Activated CD4-positive, alpha-beta T cell treated with anti-CD3 and anti-CD28 coated beads, Interleukin-2, Interleukin-6, amounts not matched to agents 100 ng/mL and 50 ng/mL, durations not matched to agents 16 hours and 8 hours (primary cell): ENCODE measurements at places on chromosomes 16 and 17.

DNA sequence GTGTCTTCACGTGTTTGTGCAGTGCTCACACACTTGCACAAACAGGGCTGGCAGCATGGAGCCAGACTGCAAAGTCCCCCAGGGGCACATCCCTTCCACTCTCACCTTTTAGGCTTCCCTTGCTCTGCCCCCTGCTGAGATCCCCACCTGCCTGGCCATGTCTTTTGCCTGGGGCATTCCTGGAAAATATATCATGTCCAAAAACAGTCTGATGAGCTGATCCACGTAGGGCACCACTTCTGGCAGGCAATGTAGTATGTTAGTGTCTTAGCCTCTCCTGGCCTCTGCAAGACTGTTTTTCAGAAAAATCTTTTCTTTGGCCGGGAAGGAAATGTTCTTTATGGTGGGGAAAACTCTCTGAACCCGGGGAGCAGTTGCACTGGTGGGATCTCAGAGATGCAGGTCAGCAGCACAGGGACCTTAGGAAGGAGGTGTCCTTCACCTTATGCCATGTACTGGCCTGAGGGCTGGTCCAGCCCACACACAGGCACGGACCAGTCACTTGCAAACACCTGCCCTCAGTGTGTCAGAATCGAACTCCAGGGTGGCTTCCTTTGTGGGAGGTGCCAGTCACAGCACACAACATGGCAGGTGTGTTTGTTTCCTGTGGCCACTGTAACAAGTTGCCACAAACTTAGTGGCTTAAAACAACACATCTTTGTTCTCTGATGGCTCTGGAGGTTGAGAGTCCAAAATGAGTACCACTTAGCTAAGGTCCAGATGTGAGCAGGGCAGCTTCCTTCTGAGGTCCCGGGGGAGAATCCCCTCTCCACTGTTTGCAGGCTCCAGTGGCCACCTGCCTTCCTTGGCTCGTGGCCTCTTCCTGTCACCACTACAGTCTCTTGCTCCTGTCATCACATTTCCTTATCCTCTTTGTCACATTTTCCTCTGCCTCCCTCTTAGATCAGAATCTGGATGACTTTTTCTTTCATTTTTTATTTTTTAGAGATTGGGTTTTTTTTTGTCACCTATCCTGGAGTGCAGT, 46.6 kb downstream of the MPRIP start:
- DNase-seq: peak; percentile 32

GRCh38 chr16:86868786-86869185, 290.4 kb downstream of the FOXL1 start:
- no peak for DNase-seq

- DNase-seq: no peak
Measured at GRCh38 chr16:55835581-55835980, 2.7 kb upstream of the CES1 start.

GRCh38 chr17:7336240-7337175, at the start of gene ACAP1:
Gene ACAP1, plus strand, starts transcription at chr17:7336529. Its CDS starts 206 bp downstream, at chr17:7336735.
- DNase-seq: peak; percentile 93

GRCh38 chr17:26766743-26767142, 527.2 kb upstream of the WSB1 start:
- no peak for DNase-seq

GRCh38 chr17:33328129-33328528, 35.0 kb upstream of the ASIC2 start:
- DNase-seq: no peak

DNA sequence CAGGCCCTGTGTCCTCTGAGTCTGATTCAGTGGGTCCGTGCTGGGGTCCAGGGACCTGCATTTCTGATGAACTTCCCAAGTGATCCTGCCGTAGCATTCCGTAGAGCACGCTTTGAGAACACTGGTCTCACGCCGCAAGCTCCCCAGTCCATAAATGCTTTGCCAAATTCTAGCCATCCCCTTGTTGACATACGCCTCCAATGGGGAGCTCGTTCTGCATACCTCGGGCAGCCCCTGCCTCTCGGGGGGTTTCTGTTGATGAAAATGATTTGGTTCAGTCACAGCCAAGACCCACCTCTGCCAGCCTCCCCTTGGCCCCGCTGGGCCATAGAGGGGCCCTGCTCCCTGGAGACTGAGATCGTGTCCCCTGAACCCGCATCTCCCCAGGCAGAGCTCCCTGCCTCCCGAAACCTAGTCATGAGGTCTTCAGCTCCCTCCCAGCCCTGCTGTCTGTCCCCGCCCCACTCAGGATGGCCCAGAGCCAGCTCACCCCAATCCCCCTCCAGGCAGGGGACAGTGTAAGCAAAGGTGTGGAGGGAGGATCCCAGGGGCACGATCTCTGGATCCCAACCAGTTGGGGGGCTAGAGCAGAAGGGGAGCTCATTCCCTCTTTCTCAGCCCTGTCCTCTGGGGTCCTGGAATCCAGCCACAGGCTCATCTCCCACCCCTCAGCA, 16.2 kb upstream of the SPNS2 start:
- DNase-seq: no peak

DNA sequence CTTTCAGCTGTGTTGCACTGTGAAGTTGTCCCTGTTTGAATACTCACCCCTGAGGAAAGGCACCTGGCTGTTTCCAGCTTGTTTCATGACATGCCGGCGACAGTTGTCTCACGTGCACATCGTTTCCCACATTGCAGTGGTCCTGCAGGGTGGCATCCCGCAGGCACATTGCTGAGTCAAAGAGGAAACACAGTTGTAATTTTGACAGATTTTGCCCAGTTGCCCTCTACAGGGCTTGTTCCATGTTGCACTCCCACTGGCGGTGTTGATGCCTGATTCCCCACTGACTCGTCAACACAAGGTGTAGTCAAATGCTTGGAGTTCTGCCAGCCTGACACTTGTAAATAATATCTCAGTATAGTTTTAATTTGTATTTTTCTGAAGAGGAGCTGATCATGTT, 23.8 kb downstream of the EPN2 start:
- DNase-seq: peak; percentile 31

- no peak for DNase-seq
Measured at GRCh38 chr17:50078430-50078829, 16.7 kb upstream of the PDK2 start.

GRCh38 chr17:67239597-67239996, 5.4 kb downstream of the HELZ start:
- DNase-seq: no peak

- no peak for DNase-seq
Measured at GRCh38 chr17:74260525-74260850, 13.5 kb upstream of the DNAI2 start.

- no peak for DNase-seq
Measured at GRCh38 chr16:12010388-12011251, 34.1 kb downstream of the SNX29 start.

DNA sequence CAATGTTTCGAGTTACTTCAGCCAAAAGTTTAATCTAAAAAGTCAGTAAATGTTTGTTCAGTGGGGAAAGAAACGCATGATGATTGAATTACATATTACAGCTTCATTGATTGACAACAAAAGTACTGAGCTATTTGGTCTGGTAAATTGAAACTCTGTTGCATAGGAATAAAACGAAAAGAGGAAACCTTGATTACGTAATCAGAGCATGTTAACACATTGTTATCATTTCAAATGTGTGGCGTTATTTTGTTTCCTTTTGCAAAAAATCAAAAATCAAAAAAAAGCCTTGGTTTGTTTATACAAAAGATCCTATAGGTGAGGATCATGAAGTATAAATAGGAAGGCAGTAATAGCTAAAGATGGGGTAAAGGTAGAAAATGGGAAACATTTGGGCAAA, 19.5 kb upstream of the CA10 start:
- no peak for DNase-seq

GRCh38 chr16:67025210-67025550, 3.8 kb upstream of the CBFB start:
- DNase-seq: no peak

DNA sequence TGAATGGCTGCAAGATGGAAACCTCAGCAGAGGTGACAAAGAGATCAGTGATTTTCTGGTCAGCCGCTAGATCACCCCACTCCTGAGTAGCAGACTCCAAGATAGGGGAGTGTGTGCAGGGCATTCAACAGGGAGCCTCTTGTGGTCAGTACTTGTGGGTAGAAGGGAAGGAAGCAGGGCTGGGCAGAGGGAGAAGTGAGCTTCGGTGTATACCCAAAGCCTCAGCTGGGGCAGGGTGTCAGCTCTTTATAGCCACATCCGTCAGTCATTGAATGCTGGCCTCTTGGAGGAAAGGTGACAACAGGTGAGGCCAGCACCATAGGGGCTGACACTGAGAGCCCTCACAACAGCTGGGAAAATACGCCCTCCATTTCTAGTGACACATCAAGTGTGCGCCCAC, 2.2 kb upstream of the SLC12A3 start:
- peak; percentile 22 for DNase-seq

DNA sequence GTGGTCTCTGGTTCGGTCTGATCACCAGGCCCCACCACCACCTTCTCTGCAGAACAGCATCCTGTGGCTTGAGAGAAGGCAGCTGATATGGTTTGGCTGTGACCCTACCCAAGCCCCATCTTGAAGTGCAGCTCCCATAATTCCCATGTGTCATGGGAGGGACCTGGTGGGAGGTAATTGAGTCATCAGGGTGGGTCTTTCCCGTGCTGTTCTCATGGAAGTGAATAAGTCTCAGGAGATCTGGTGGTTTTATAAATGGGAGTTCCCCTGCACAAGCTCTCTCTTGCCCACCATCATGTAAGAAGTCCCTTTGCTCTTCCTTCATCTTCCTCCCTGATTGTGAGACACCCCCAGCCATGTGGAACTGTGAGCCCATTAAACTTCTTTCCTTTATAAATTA, 352.3 kb upstream of the CDH5 start:
- no peak for DNase-seq

GRCh38 chr16:55585631-55586030, 19.1 kb downstream of the CAPNS2 start:
- no peak for DNase-seq

DNA sequence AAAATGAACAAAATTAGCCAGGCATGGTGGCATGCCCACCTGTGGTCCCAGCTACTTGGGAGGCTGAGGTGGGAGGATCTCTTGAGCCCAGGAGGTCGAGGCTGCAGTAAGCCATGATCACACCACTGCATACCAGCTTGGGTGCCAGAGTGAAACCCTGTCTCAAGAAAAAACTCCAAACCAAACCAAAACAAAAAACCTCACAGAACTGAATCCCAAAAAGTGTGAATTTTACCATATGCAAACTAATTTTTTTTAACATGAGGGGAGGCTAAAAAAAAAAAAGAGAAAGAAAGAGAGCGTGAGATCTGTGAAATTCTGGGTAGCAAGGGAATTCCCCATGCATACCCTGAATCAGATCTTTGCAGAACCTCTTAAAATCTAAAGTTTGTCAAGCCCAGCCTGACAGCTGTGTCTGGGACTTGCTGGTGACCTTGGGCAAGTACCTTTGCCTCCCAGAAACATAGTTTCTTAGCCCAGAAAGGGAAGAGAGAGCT, 17.1 kb upstream of the CDH1 start:
- DNase-seq: peak; percentile 44

DNA sequence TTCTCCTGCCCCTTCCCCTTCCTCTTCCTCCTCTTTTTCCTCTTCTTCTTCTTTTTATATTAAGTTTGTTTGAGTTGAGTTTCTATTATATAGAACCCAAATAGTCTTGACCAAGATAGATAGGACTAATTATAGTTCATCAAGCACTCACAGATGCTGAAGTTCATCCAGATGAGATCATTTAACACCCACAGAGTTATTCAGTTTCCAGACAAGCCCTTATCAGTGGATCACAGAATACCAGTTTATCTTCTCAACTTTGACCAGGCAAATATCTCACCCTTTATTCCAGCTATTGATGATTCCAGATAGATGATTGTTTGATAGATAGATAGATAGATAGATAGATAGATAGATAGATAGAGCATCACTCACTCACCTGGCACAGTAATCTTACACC, 87.5 kb downstream of the AXIN2 start:
- no peak for DNase-seq

DNA sequence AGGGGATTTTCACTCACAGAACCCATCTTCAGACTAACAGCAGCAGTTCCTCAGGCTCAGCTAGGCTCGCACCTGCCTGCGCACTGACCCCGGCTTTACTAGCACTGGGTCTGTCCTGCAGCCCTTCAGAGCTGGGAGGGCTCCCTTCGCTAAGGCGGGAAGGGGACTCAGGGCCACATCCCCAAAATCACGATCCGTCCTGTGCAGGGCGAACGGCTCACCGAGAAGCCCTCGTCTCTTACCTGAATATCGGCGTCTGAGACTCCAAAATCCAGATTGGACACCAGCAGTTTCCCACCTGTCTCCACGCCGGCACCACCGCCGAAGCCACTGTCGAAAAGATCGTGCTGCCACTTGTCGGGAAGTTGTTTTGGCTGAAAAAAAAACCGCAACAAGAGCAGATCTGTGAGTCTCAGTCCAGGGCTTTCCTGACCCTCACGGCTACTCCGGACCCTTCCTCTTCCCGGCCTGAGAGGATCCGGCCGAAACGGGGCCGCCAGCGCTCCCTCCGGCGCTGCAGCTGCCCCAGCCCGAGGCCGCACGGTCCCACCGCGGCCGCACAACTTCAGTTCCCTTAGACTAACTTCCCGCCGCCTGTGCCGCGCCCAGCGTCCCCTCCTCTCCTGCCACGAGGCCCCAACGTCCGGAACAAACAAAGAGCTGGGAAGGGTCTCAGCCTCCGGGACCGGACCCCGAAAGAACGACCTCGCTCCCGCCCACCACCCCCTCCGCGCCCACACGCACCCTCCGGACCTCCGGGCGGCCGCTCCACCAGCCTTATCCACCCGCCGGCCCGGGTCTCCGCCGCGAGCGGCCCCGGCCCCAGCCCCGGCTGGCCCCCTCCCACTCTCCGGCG, 711 bp downstream of the ALYREF start:
- DNase-seq: no peak

DNA sequence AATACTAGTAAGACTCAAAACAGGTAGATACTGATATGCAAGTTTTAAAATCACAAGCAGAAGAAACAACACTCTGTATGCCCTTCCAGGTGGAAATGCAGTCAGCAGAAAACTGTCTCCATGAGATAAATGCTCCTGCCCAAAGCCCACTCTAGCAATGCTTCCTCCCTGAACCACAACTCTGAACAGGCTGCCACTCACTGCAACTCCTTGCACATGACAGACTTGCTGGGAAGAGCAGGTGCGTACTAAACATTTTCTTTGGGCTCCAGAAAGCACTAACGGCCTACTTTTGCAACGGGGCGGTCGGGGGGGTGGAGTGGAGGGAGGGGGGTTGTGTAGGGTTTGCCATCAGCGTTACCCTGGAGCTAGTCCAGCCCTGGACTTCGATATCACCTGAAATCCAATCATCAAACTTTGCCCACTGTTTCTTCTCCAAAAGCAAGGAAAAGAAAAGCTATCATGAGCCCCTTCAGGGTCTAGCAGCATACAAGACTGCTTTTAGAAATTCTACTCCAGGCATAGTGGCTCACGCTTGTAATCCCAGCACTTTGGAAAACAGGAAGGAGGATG, 46.1 kb downstream of the ANKRD11 start:
- DNase-seq: no peak

DNA sequence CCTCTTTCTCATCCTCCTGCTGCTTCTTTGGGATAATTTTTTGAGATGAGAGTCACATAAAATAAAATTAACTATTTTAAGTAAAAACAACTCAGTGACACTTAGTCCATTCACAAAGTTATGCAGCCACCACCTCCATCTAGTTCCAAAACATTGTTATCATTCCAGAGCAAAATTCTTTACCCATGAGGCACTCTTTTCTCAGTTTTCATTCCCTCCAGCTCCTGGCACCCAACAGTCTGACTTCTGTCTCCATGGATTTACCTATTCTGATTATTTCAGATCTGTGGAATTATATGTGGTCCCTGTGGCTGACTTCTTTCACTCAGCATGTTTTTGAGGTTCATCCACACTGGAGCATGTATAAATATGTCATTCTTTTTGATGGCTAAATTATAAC, 239.9 kb upstream of the DYNLRB2 start:
- DNase-seq: no peak
